Cardiac muscle cell (in vitro differentiated cells and primary cell): ENCODE measurements at places on chromosomes 1 and 21.
A peak's percentile ranks its signal among the peaks of the same experiment; 100 is the strongest.

DNA sequence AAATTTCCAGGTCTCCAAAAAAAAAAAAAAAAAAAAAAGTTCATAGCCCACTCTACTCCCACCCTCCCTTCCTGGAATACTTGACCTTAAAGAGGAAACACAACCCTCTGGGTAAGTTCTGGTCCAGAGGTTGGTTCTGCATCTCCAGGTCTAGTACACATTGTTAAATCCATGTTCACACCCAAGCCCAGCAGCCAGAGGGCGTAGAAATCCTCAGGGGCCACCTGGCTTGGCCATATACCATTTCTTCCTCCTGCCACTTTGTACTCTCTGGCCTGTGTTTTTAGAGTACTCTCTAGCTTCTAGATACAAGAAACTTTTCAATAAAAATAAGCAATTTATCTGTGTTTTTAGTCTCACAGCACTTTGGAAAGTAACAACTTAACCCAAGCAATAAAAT, 89.3 kb downstream of the PHTF1 start:
- DNase-seq, result no peak

DNA sequence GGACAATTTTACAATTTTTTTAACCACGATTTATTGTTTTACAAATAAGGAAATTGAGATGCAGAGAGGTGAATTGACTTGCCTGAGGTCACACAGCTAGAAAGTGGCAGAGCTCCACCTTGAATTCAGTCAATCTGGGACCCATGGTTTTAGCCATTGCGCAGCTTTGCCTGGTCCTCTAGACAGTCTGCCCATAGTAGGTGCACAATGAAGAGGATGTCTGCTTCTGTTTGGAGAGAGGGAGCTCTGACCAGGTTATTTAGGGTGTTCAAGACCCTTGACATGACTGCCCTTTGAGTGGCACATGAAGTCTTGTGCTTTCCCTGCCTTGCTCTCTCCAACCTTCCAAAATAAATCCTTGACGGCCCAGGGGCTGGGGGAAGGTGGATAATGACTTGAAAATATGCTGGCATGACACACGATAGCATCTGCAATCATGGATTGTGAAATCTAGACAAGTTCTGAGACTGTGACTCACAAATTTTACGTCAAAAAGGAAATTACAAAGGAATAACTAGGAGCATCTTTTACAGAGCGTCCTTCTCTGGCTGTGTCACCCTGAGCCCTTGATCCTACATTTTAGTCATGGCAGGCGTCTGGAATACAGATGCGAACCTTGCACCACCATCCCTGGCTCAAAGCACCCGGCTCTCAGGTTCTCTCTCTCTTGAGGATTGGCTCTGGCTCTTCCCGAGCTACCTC, 26.2 kb upstream of the ID3 start:
- DNase-seq, result no peak

DNA sequence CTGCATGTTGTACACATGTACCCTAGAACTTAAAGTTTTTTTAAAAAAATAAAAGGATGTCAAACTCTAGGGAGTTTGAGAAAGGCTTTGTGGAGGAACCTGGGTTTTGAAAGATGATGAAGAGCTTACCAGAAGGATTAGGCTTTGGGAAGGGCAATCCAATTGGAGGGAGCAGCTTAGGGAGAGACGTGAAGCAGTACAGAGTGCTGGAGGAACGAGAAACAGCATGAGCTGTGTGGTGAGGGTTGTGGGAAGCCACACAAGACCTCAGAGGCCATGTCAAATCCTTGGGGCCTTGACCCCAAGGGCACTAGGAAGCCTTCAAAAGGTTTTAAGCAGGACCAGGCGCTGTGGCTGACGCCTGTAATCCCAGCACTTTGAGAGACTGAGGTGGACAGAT, 8.4 kb upstream of the KPNA6 start:
- DNase-seq, result no peak

DNA sequence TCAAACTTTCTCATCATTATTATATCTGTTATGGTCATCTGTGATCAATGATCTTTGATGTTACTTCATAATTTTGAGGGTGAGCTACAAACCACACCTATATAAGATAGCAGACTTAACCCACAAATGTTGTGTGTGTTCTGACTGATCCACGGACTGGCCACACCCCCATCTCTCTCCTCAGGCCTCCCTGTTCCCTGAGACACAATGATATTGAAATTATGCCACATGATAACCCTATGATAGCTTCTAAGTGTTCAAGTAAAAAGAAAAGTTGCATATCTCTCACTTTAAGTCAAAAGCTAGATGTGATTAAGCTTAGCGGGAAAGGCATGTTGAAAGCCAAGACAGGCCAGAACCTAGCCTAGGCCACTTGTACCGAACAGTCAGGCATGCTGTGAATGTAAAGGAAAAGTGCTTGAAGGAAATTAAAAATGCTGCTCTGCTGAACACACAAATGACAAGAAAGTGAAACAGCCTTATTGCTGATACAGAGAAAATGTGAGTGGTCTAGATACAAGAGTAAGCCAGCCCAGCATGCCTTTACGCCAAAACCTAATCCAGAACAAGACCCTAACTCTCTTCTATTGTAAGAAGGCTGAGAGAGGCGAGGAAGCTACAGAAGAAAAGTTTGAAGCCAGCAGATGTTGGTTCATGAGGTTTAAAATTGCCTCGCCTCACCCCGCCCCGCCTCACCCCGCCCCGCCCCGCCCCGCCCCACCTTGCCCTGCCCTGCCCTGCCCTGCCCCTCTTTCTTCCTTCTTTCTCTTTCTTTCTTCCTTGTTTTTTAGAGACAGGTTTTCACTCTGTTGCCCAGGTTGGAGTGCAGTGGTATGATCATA, 16.5 kb downstream of the CTSS start:
- no peak for DNase-seq

DNA sequence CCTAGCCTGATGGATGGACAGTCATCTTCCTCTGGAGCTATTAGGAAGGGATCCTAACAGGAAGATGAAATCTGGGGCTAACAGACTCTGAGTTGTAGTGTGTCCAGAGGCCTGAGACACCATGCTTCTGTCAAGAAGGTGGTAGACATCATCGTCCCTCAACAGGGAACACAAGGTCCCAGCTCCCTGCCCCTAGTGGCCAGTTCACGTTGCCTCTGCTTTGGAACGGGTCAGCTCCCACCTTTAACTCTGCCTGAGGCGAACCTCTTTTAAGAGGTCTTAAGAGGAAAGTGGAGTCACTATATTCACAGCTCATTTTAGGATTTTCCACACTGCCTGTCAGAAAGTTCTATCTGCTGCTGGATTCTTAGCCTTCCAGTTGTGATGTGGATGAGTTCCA, 28.3 kb downstream of the LRRC71 start:
- peak; percentile 71 for DNase-seq
